ENCODE measurements at places on chromosomes 12 and 14. TPM values are rescaled to one million over a fixed set of nuclear protein-coding genes. Genes with fewer than 3 reads are reported as not detected.
A peak's percentile ranks its signal among the peaks of the same experiment; 100 is the strongest.

DNA sequence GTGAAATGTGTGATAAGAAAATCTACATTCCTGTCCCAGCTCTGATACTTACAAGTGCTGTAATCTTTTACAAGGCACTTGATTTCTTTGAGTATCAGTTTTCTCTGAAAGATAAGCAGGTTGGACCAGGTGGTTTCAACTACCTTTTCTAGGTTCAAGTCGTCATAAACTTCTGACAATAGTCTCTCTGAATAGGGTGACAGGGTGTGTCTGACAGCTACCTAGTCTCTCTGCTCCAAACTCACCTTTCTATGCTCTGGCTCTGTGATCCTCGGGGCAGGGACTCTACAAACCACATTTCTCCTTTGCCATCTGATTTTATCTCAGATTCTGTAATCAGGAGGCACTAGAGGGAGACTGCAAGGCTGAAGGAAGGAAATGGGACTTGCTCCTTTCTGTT lies 137.7 kb upstream of the SYT1 start:
- H3K27ac ChIP-seq = no peak overlapping the region
- no peak overlapping the region for H3K4me3 ChIP-seq
- no peaks in the 10 kb centered on the region for H3K36me3 ChIP-seq
- DNase-seq = no peak
- H3K27me3 ChIP-seq = no peaks in the 10 kb centered on the region
- no peaks in the 10 kb centered on the region for H3K4me1 ChIP-seq

DNA sequence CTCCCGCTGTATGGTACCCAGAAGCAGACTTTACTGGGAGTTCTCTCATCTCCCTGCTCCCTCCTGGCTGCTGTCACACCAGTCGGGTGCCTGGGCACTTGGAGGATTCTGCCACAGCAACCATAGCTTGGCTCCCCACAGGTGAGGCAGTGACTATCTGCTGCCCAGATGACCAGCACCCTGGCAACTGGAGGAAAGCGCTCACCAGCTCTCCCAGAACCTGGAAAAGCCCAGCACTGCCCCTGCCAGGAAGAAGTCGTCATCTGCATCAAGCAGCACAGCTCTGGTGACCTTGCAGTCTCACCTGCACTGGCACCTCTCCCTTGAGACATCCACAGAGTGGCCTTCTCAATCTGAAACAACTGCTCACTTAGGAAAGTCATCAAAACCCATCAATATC lies 31.9 kb upstream of the TC2N start:
- no peaks in the 10 kb centered on the region for H3K27me3 ChIP-seq
- no peak overlapping the region for H3K27ac ChIP-seq
- H3K4me3 ChIP-seq = no peak overlapping the region
- H3K36me3 ChIP-seq = no peaks in the 10 kb centered on the region
- peak; percentile 18 for DNase-seq

GRCh38 chr14:66507181-66507721 lies 696 bp upstream of the GPHN start:
- peaks cover 4% of the 10 kb centered on the region for H3K4me1 ChIP-seq
- peak overlapping the region; percentile 97 for H3K27ac ChIP-seq
- no peak for DNase-seq

- H3K27me3 ChIP-seq = no peaks in the 10 kb centered on the region
- H3K4me3 ChIP-seq = no peak overlapping the region
- H3K27ac ChIP-seq = no peak overlapping the region
- H3K36me3 ChIP-seq = no peaks in the 10 kb centered on the region
- DNase-seq = no peak
These were observed 97.5 kb downstream of the CRACR2A start for GRCh38 chr12:3655328-3655900.

GRCh38 chr14:87805315-87805723 lies 187.7 kb downstream of the GALC start:
- H3K36me3 ChIP-seq = no peaks in the 10 kb centered on the region
- DNase-seq = no peak
- H3K4me3 ChIP-seq = no peak overlapping the region
- no peaks in the 10 kb centered on the region for H3K27me3 ChIP-seq
- H3K27ac ChIP-seq = no peak overlapping the region

DNA sequence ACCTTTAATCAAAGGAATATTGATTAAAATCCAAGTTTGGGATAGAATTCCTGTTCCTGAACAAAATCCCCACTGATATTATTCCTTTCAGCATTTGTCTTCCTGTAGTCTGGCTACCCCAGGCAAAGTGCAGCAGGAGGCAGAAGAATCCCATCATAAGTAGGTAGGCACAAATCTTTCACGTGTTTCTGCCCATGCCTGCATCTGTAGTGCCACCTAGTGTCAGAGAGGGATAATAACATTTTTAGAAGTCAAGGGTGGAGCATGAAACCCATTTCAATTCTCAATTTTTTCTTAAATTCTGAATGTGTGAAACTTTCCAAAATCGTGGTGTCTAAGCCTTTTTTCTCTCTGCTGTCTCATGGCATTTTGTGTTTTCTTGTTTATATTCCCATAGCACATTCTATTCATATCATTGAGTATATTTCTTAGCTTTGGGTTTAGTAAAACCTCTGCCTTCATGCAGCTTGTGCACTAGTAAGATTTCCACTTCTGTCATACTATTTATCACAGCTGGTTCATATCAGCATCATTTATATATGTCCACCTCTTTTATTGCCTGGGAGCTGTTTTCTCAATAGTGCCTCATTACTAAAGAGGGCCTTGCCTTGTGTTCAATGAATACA lies 47.8 kb upstream of the RERG start:
- no peaks in the 10 kb centered on the region for H3K36me3 ChIP-seq
- no peak for DNase-seq
- no peak overlapping the region for H3K4me3 ChIP-seq
- peaks cover 3% of the 10 kb centered on the region for H3K4me1 ChIP-seq

GRCh38 chr14:104891664-104892530 lies 26.8 kb downstream of the CEP170B start:
- H3K4me3 ChIP-seq = no peak overlapping the region
- H3K27ac ChIP-seq = no peak overlapping the region
- H3K27me3 ChIP-seq = no peaks in the 10 kb centered on the region
- H3K36me3 ChIP-seq = peaks cover 75% of the 10 kb centered on the region

GRCh38 chr14:25411781-25412757 lies 362.1 kb upstream of the STXBP6 start:
- no peaks in the 10 kb centered on the region for H3K27me3 ChIP-seq
- peak; percentile 96 for DNase-seq
- peaks cover 6% of the 10 kb centered on the region for H3K4me1 ChIP-seq
- peak overlapping the region; percentile 48 for H3K27ac ChIP-seq
- H3K4me3 ChIP-seq = no peak overlapping the region

GRCh38 chr12:48078901-48079300 lies 27.0 kb downstream of the SENP1 start:
- H3K36me3 ChIP-seq = peaks cover 20% of the 10 kb centered on the region
- H3K4me3 ChIP-seq = no peak overlapping the region
- no peak overlapping the region for H3K27ac ChIP-seq
- no peaks in the 10 kb centered on the region for H3K4me1 ChIP-seq
- DNase-seq = no peak

DNA sequence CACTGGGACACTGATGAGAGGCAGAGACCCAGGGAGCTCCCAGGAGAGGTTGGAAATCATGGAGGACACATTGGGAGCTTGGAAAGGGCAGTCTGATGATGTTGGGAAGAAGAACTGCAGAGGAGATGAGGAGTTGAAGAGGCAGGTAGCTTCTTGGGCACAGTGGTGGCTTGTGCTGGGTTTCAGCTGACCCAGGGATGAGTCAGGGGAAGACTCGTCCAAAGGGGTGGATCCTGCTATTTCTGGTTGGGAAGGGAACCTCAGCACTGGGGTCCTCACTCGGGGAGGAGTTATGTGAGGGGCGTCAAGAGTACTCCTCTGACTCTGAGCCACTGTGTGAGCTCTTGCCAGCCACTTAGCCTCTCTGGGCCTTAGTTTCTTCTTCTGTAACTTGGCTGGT lies 11.5 kb downstream of the ADCY4 start:
- peaks cover 24% of the 10 kb centered on the region for H3K27me3 ChIP-seq
- no peaks in the 10 kb centered on the region for H3K36me3 ChIP-seq
- H3K27ac ChIP-seq = no peak overlapping the region

DNA sequence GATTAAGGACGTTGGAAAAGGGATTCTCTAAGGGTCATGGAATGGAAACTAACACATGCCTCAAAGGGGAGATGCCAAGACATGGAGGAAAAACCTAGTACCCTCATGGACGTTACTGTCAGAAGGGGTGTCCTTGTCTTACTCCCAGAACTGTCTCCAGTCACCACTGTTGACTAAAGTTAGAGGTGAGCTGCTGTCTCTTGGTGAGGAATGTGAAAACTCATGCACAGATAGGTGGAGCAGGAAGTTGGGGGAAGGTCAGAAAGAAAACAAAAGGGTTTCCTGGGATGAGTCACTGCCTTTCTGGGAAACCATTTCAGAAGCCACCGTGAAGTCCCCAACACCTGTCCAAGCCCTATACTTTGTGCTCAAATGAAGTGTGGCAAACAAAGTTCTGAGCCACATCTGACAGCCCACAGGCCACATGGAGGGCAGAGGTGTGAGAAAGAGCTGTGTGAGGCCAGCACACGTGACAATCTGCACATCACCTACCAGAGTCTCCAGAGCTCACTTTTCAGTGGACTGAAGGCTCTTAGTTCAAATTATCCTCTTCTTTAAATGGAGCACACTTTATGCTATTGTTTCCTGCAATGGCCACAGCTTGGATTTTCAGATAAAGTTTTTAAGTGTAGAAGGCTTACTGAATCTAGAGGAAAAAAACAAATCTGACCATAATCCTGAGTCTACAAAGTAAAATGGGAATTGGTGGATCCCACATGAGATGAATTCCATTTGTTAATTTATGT lies 92.9 kb upstream of the EGLN3 start:
- no peaks in the 10 kb centered on the region for H3K4me1 ChIP-seq
- no peak for DNase-seq
- no peaks in the 10 kb centered on the region for H3K27me3 ChIP-seq
- no peak overlapping the region for H3K4me3 ChIP-seq
- no peak overlapping the region for H3K27ac ChIP-seq

DNA sequence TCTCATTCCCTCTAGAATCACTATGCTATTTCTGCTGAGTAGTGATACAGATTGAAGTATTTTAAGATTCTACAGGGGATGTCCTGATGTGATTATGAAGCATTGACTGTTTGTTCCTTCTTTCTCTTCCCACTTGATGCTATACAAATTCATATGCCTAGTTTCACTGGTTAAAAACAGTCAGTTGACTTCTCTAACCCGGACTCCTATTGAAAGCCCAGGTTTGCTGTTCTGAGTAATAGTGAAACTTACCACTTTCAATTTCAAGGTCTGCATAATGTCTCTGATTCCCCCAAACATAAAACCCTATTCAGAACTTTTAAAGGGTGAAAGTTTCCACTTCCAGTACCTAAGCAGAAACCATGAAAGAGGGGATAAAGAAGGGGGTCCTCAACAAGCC lies 117.7 kb upstream of the RPL10L start:
- no peak overlapping the region for H3K4me3 ChIP-seq
- DNase-seq = no peak
- H3K36me3 ChIP-seq = no peaks in the 10 kb centered on the region
- no peak overlapping the region for H3K27ac ChIP-seq
- no peaks in the 10 kb centered on the region for H3K27me3 ChIP-seq
- H3K4me1 ChIP-seq = no peaks in the 10 kb centered on the region

DNA sequence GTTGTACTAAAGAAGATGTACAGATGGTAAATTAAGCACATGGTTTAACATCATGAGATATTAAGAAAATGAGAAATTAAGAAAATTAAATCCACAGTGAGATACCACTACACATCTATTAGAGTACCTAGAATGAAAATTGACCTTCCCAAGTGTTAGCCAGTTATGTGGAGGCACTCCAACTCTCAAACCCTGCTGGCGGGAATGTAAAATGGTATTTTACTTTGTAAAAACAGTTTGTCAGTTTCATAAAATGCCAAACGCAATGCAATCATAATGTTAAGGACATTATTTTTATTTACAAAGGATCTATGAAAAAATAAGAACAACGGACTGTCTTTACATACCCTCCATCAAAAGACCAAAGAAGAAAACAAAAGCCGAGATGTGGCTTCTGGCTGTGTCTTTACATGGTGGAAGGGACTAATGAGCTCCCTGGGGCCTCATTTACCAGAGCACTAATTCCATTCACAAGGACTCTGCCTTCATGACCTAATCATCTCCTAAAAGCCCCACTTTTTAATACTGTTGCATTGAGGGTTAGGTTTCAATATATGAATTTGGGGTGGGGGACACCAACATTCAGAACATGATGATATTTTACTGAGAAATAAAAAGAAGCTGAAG lies 1178.7 kb downstream of the AACS start:
- DNase-seq = no peak
- H3K4me1 ChIP-seq = no peaks in the 10 kb centered on the region
- H3K36me3 ChIP-seq = no peaks in the 10 kb centered on the region

TAS2R42 gene
- not detected for total RNA-seq

KCTD10 gene
- 41.7 TPM for total RNA-seq

MGP gene
- 326 TPM for total RNA-seq

OASL gene
- 0.59 TPM for total RNA-seq

CDCA3 gene
- total RNA-seq = 4.8 TPM

RPS6KA5 gene
- total RNA-seq = 10.7 TPM

KRT79 gene
- 0.28 TPM for total RNA-seq

TSPAN11 gene
- total RNA-seq = 9.3 TPM

RASSF8 gene
- total RNA-seq = 80.7 TPM

KLHL33 gene
- 2.1 TPM for total RNA-seq

KERA gene
- total RNA-seq = 2.4 TPM

TOMM20L gene
- total RNA-seq = not detected
